GM23338 (cell line): ENCODE measurements at places on chromosomes 3 and 15. TPM values are rescaled to one million over a fixed set of nuclear protein-coding genes. Genes with fewer than 3 reads are reported as not detected.
A peak's percentile ranks its signal among the peaks of the same experiment; 100 is the strongest.

- H3K36me3 ChIP-seq: no peaks in the 10 kb centered on the region
- DNase-seq: no peak
- no peak overlapping the region for H3K4me3 ChIP-seq
- no peaks in the 10 kb centered on the region for H3K27me3 ChIP-seq
- 0 out of 2 replicates have a peak, but pooled peaks cover 3% of the 10 kb centered on the region for H3K4me1 ChIP-seq
These were observed 74.5 kb downstream of the SLC7A14 start for GRCh38 chr3:170511371-170511770.

GRCh38 chr3:44021651-44022594, 219.8 kb upstream of the TOPAZ1 start:
- peaks cover 32% of the 10 kb centered on the region for H3K27me3 ChIP-seq
- peak; percentile 70 for DNase-seq
- H3K4me1 ChIP-seq: peaks cover 39% of the 10 kb centered on the region
- H3K36me3 ChIP-seq: no peaks in the 10 kb centered on the region
- H3K4me3 ChIP-seq: peak overlapping the region; percentile 69

DNA sequence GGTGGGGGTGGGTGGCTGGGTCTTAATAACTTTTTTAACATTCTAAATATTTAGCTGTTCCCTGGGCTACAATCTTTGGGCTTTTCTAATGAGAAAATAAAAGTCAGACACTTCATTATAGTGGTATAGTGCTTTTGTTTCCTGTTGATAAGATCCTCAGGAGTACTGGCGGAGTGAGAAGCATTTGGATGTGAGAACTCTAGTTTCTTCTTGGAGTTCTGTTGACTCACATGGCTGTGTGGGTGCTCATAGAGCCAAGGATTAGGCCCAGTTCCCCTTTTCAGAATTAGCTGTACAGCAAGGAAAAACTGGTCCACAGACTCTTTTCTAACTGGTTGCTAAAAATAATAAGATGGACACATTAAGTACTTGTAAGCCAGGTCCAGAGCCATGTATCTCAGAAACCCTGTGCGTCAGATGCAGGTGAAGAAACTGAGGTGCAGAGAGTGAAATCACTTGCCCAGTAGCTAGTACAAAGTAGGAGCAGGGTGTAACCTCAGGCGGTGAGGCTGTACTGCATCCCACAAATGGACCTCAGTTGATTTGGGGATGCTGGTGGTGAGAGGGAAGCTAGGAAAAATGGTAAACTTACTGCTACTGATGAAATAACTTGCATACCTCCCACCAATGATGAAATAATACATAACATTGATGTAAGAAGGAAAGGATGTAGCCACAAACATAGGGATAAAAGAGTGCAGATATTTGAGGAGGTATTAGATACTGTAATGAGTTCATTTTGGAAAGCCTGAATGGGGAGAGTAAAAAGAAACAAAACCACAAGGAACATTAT, 2.3 kb downstream of the ITPR1 start:
- H3K36me3 ChIP-seq: no peaks in the 10 kb centered on the region
- H3K4me3 ChIP-seq: no peak overlapping the region
- DNase-seq: no peak

DNA sequence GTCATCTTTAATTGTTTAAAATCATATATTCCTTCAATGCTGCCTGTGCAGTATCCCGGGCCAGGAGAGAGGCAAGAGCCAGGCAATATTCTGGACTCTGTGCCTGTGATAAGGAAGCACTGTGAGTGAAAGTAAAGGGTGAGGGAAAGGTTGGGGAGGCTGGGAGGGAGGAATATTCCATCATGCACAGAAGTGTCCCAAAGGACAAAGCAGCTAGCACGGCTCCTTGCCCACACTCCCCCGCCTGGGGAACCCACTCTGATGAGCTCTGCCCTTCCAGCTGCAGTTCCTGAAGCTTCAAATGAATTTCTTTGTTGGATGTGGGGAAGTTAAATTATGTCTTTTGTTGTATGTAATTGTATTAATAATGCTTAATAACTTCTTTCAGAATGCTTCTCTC, 1.5 kb upstream of the PRICKLE2 start:
- H3K36me3 ChIP-seq: no peaks in the 10 kb centered on the region
- DNase-seq: no peak
- H3K27me3 ChIP-seq: no peaks in the 10 kb centered on the region
- no peak overlapping the region for H3K4me3 ChIP-seq
- peaks cover 19% of the 10 kb centered on the region for H3K4me1 ChIP-seq

DNA sequence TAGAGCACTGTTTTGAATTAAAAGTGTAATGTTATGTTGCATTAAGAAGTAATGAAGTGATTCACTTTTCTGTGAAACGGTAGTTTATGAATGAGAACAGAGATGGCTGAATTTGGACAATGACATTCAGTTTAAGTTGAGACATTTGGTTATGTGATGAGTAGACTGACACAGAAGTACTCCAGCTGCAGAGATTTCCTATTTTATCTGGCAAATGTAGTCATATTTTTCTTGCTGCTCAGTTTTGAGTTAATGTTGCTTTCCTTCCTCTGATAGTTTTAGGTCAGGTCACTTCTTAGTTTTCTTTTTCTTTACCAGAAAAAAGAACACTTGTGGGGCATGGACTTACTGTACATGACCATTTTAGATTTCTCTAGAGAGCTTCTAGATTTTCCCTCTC, 51.2 kb downstream of the ASB7 start:
- H3K4me3 ChIP-seq: no peak overlapping the region
- no peaks in the 10 kb centered on the region for H3K36me3 ChIP-seq
- no peak overlapping the region for H3K27ac ChIP-seq
- no peaks in the 10 kb centered on the region for H3K4me1 ChIP-seq
- no peaks in the 10 kb centered on the region for H3K27me3 ChIP-seq

GRCh38 chr3:89584398-89584797, 477.0 kb downstream of the EPHA3 start:
- H3K4me3 ChIP-seq: no peak overlapping the region
- DNase-seq: no peak
- H3K4me1 ChIP-seq: no peaks in the 10 kb centered on the region
- H3K36me3 ChIP-seq: no peaks in the 10 kb centered on the region

- H3K27me3 ChIP-seq: peaks cover 64% of the 10 kb centered on the region
- no peaks in the 10 kb centered on the region for H3K36me3 ChIP-seq
- H3K4me3 ChIP-seq: peak overlapping the region; percentile 83
- peaks cover 8% of the 10 kb centered on the region for H3K4me1 ChIP-seq
- H3K27ac ChIP-seq: no peak overlapping the region
- peak; percentile 25 for DNase-seq
These were observed 654 bp downstream of the SUSD5 start for GRCh38 chr3:33217866-33218445.

GRCh38 chr3:175088766-175089380, 229.7 kb downstream of the NAALADL2 start:
- H3K4me3 ChIP-seq: no peak overlapping the region
- no peak overlapping the region for H3K27ac ChIP-seq
- no peaks in the 10 kb centered on the region for H3K36me3 ChIP-seq
- H3K4me1 ChIP-seq: no peaks in the 10 kb centered on the region
- no peak for DNase-seq
- no peaks in the 10 kb centered on the region for H3K27me3 ChIP-seq

DNA sequence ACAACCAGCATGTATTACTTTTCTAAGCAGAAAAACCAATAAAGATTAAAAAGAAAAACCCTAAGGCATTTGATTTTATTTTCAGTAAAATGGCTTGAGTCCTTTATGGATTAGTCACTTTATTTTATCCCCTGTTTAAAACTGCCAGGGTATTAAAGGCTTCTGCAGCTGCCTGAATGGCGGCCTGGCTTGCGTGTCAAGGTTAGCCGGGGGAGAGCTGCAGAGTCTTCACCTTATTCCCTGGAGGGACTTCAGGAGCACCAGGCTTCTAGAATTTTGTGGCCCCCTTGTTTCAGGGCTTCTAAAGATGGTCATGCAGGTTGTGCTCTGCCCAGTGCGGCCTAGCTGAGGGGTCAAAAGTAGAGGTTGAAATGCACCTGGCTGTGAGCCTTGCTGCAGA, 58.0 kb upstream of the ICE2 start:
- no peak overlapping the region for H3K27ac ChIP-seq
- DNase-seq: no peak
- no peaks in the 10 kb centered on the region for H3K27me3 ChIP-seq
- H3K36me3 ChIP-seq: no peaks in the 10 kb centered on the region
- H3K4me3 ChIP-seq: no peak overlapping the region
- H3K4me1 ChIP-seq: peaks cover 35% of the 10 kb centered on the region

DNA sequence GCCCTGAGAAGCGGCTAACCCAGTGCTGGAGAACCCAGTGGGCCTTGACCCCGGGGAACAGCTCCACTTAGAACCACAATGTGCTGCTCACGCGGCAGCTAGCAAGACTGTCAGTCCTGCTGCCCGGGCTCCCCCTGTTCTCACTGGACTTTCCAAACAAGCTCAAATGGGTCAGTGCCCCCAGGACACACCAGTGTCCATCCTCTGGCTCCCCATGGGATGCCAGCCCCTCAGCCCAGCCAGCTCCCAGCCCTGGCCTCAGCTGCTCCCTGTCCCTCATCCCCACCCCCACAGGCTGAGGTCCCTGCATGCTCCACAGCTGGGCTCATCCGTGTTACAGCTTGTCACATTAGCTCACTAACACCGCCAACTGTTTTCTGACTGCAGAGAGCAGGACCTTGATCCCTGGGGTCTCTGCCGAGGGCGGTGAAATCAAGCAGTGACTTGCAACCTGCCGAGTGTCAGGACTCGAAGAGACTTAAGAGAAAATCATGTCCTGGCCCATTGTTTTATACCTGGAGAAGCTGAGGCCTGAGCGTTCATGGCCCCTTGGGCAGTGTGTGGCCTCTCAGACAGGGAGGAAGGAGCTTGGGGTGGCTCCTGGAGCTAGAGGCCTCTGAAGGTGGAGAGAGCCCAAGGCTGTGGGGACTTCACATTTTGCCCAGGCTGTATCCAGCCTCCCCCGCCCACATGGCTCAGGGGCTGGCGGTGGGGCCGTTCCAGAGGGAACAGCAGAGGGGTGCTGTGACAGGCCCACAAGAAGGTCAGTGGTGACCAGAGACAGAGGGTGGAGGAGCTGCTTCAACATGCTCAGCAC, 157.5 kb downstream of the MEGF11 start:
- H3K36me3 ChIP-seq: no peaks in the 10 kb centered on the region
- no peak overlapping the region for H3K27ac ChIP-seq
- H3K4me1 ChIP-seq: no peaks in the 10 kb centered on the region
- no peaks in the 10 kb centered on the region for H3K27me3 ChIP-seq

- no peaks in the 10 kb centered on the region for H3K27me3 ChIP-seq
- no peaks in the 10 kb centered on the region for H3K4me1 ChIP-seq
- no peak overlapping the region for H3K27ac ChIP-seq
- no peaks in the 10 kb centered on the region for H3K36me3 ChIP-seq
- no peak for DNase-seq
- H3K4me3 ChIP-seq: no peak overlapping the region
These were observed 851 bp upstream of the TEX55 start for GRCh38 chr3:119145128-119145499.

DNA sequence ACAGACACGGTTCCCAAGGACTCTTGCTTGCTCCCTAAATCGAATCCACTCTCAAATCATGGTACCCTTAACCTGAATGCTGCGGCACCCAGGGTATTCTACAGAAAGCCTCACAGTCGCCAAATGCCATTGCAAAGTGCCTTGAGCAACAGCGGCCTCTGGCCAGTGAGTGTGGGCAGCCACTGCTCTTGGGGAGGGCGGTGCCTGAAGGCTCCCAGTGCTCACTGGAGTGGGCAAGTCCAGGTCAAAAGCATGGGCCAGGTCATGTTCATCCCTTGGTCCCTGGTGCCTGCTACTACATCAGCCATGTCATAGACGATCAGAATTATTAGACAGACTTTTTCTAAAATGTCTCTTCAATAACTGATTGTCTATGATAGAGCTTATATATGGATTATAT, 82.5 kb downstream of the ADAMTS17 start:
- H3K27ac ChIP-seq: no peak overlapping the region
- no peak overlapping the region for H3K4me3 ChIP-seq
- no peaks in the 10 kb centered on the region for H3K4me1 ChIP-seq
- no peak for DNase-seq
- no peaks in the 10 kb centered on the region for H3K27me3 ChIP-seq

GRCh38 chr3:127173516-127174166, 19.3 kb upstream of the PRR23E start:
- no peaks in the 10 kb centered on the region for H3K4me1 ChIP-seq
- H3K4me3 ChIP-seq: no peak overlapping the region
- H3K36me3 ChIP-seq: no peaks in the 10 kb centered on the region
- no peak overlapping the region for H3K27ac ChIP-seq
- H3K27me3 ChIP-seq: no peaks in the 10 kb centered on the region
- no peak for DNase-seq

DNA sequence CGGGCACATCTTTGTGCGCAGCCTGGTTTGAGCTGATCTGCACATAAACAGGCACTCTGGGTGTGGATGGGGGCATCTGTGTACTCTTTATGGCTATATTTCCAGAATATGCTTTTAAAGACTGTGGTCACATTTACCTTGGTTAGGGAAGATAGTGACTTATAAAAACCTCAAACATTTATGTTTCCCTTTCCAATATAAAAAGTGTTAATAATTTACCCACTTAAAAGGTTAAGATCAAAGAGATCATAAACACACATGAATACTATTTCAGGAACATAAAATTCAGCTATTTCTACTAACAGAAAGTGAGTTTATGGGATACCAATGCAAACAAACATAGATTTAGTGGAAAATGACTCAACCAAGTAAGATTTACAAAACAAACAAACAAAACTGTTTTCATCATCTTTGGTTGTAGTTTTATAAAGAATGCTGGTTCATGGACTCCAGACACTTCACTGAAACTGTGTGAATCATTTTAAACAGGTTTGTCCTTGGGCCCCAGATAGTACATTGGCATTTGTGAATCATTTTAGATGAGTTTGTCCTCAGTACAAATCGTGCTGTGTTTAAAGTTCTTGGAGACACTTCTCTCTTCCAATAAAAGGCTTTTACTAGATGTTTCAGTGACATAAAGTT, 253.5 kb upstream of the CTDSPL start:
- H3K4me3 ChIP-seq: no peak overlapping the region
- no peaks in the 10 kb centered on the region for H3K4me1 ChIP-seq
- no peaks in the 10 kb centered on the region for H3K27me3 ChIP-seq
- no peaks in the 10 kb centered on the region for H3K36me3 ChIP-seq
- no peak overlapping the region for H3K27ac ChIP-seq

GRCh38 chr3:16511681-16512434, 1.6 kb downstream of the RFTN1 start:
- H3K4me1 ChIP-seq: peaks cover 41% of the 10 kb centered on the region
- H3K27ac ChIP-seq: no peak overlapping the region
- DNase-seq: peak; percentile 29
- H3K27me3 ChIP-seq: peaks cover 53% of the 10 kb centered on the region

- no peaks in the 10 kb centered on the region for H3K4me1 ChIP-seq
- no peak for DNase-seq
- no peak overlapping the region for H3K4me3 ChIP-seq
These were observed 27.9 kb downstream of the FBN1 start for GRCh38 chr15:48617619-48618018.

DNA sequence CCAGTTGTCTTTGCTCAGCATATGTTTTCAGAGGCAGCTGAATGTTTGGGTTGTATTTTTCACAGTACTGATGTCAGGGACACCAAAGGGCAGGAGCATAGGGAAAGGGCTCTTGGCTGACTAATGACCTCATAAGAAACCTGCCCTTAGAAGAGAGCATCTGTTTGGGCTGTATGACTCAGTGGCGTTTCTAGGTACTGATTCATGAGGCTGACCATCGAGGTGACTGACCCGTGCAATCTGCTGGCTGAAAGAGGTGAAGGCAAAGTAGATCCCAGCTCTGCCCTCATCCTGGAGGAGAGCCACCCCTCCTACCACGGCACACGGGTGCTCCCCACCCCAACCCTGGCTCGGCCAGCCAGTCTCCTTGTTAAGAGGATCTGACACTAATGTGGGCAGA, 8.3 kb downstream of the LMCD1 start:
- no peak overlapping the region for H3K27ac ChIP-seq
- H3K4me1 ChIP-seq: no peaks in the 10 kb centered on the region; the same call in 1 of the 2 replicates

Gene GALNT15
- 0.35 TPM in 1 of 2 replicates, not detected in the other for total RNA-seq

Gene SLC28A1
- total RNA-seq: not detected in 2 replicates

Gene CD86
- total RNA-seq: 0.97 TPM in 1 of 2 replicates, not detected in the other

Gene PLEKHO2
- 27.8 and 29.4 TPM in 2 replicates for total RNA-seq

Gene THBS1
- total RNA-seq: 81.3 and 81.9 TPM in 2 replicates

Gene RNU5B-1
- total RNA-seq: not detected in 2 replicates

Gene SHC4
- 0.21 and 0.31 TPM in 2 replicates for total RNA-seq

Gene TRAT1
- not detected in 2 replicates for total RNA-seq

Gene ATP13A5
- total RNA-seq: not detected in 2 replicates

Gene UBP1
- total RNA-seq: 65.6 and 66.8 TPM in 2 replicates
